Urinary bladder (tissue), 4 donors: ENCODE measurements at places on chromosomes 7 and 10. TPM values are rescaled to one million over a fixed set of nuclear protein-coding genes. Genes with fewer than 3 reads are reported as not detected.

Gene SPDYE1
- total RNA-seq = not detected

Gene TLX1
- total RNA-seq = not detected

Gene TRPV5
- 0.26 TPM for total RNA-seq

Gene PPP1R17
- total RNA-seq = not detected

Gene MMD2
- 0.11 TPM for total RNA-seq

Gene REPIN1
- 25.2 TPM for total RNA-seq

Gene HTR5A
- not detected for total RNA-seq

Gene LRRC4
- total RNA-seq = 3.2 TPM

Gene SLC37A3
- 99.4 TPM for total RNA-seq

Gene DYNC1I1
- 2.2 TPM for total RNA-seq

Gene ZNF804B
- total RNA-seq = 1.2 TPM

Gene CYP2C19
- total RNA-seq = not detected

Gene KCNMA1
- 105 TPM for total RNA-seq

Gene CCDC71L
- total RNA-seq = 10.6 TPM

Gene OR6V1
- not detected for total RNA-seq

Gene OR2A12
- total RNA-seq = not detected

Gene ADK
- 42.8 TPM for total RNA-seq

Gene PNLIPRP1
- total RNA-seq = not detected

Gene EBLN1
- not detected for total RNA-seq

Gene GPR146
- total RNA-seq = 3.1 TPM

Gene ACBD7
- total RNA-seq = 5.2 TPM

Gene ARHGAP19
- total RNA-seq = 21.3 TPM

Gene CRHR2
- total RNA-seq = 0.16 TPM

Gene VPS37D
- 3.2 TPM for total RNA-seq

Gene ARL5B
- 69.8 TPM for total RNA-seq

Gene IQUB
- total RNA-seq = 1.5 TPM

Gene CFAP58
- 0.69 TPM for total RNA-seq

Gene CHST3
- 15.9 TPM for total RNA-seq

Gene RASA4B
- 6.1 TPM for total RNA-seq

Gene CYP2C9
- total RNA-seq = not detected

Gene SPDYE5
- not detected for total RNA-seq

Gene OR6B1
- not detected for total RNA-seq

Gene LEP
- total RNA-seq = not detected

Gene SPDYE6
- not detected for total RNA-seq

Gene EFCAB10
- total RNA-seq = not detected

Gene SAMD9
- 29.0 TPM for total RNA-seq

Gene C10orf53
- total RNA-seq = not detected

Gene NPFFR1
- 0.05 TPM for total RNA-seq
